Ovary (tissue), 10 donors: ENCODE measurements at places on chromosomes 11 and 22.
A peak's percentile ranks its signal among the peaks of the same experiment; 100 is the strongest.

GRCh38 chr22:46193898-46194310, 43.6 kb downstream of the PPARA start:
- no peak overlapping the region for H3K4me3 ChIP-seq
- no peaks in the 10 kb centered on the region for H3K36me3 ChIP-seq
- H3K27ac ChIP-seq: no peak overlapping the region
- no peak for DNase-seq
- peaks cover 5% of the 10 kb centered on the region for H3K4me1 ChIP-seq
- no peaks in the 10 kb centered on the region for H3K27me3 ChIP-seq

DNA sequence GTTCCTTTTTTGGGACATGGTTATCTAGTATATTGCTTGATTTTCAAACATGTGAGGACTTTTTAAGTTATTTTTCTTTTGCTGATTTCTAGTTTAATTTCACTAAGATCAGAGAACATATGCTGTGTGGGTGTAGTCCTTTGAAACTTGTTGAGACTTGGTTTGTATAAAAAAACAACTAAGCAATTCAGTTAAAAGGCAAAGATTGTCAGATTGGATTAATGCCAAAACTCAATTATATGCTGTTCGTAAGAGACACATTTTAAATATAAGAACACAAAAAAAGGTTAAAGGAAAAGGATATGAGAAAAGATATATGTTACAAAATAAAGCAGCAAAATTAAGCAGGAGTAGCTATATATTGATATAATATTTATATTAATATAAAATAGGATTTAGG, 17.8 kb upstream of the RRM1 start:
- no peaks in the 10 kb centered on the region for H3K27me3 ChIP-seq
- H3K36me3 ChIP-seq: no peaks in the 10 kb centered on the region
- no peak for DNase-seq

- H3K27ac ChIP-seq: no peak overlapping the region
- H3K36me3 ChIP-seq: no peaks in the 10 kb centered on the region
- DNase-seq: no peak
- no peaks in the 10 kb centered on the region for H3K4me1 ChIP-seq
Measured at GRCh38 chr11:133507185-133507584, 25.1 kb downstream of the OPCML start.

DNA sequence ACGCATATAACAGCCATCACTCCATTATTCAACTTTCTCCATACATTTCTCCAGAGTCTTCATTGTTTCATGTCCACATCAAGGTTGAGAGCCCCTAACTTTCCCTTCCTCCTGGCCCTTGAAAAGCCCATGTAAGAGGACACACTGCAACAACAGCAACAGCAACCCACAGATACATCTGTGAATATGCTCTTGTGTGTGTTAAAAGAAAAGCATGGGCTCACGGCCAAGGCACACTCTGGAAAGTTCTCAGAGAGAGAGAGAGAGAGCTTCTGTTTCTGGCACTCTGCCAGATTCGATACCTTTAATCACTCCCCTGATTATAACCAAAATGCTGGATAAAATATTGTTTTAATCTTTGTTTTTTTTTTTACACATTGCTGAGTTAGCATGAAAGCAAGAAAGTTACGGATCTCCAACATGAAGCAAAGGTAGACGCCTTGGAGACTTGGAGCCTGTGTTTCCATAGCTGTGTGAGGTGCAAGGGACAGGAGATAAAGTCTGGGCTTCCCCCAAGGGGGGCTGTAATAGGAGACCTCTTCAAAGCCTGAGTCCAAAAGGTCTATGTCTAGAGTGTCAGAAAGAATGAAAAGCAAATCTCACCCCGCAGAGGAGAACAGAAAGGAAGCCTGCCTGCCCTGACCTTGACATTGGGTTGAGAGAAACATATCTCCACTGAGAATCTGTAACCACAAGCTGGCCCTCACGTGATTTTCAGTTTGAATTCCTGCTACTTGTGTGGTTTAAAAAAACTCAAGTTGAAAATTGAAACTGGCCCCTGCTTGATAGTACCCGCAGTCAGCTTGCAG, 33.7 kb upstream of the MPPED1 start:
- no peaks in the 10 kb centered on the region for H3K36me3 ChIP-seq
- H3K4me3 ChIP-seq: no peak overlapping the region
- H3K4me1 ChIP-seq: peaks cover 11% of the 10 kb centered on the region
- peak; percentile 62 for DNase-seq

DNA sequence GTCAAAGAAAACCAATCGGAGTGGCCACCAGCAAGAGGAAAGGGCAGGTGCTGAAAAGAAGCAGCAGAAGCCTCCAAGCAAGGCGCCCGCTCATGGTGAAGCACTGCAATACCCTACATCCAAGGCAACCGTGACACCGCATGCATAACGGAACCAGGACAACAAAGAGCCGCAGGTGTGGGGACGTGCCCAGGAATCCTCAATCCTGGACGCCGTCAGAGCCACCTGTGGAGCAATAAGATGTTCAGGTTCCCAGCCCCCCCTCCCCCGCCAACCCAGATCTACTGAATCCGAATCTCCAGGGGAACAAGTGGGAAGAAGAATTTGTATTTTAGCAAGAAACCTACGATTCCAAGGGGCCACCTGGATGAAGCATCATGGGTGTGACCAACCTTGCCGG, 70.8 kb downstream of the SHANK2 start:
- H3K27ac ChIP-seq: no peak overlapping the region
- no peak overlapping the region for H3K4me3 ChIP-seq
- H3K36me3 ChIP-seq: no peaks in the 10 kb centered on the region
- H3K27me3 ChIP-seq: no peaks in the 10 kb centered on the region
- no peaks in the 10 kb centered on the region for H3K4me1 ChIP-seq

- no peak for DNase-seq
- H3K27ac ChIP-seq: no peak overlapping the region
- H3K36me3 ChIP-seq: no peaks in the 10 kb centered on the region
- H3K4me1 ChIP-seq: no peaks in the 10 kb centered on the region
- no peak overlapping the region for H3K4me3 ChIP-seq
Measured at GRCh38 chr11:66701432-66702240, 23.9 kb upstream of the RBM4B start.
